ENCODE measurements at places on chromosomes 12 and 14.
A peak's percentile ranks its signal among the peaks of the same experiment; 100 is the strongest.

GRCh38 chr14:61503167-61503801 lies 181.9 kb downstream of the PRKCH start:
- peak; percentile 74 for DNase-seq

DNA sequence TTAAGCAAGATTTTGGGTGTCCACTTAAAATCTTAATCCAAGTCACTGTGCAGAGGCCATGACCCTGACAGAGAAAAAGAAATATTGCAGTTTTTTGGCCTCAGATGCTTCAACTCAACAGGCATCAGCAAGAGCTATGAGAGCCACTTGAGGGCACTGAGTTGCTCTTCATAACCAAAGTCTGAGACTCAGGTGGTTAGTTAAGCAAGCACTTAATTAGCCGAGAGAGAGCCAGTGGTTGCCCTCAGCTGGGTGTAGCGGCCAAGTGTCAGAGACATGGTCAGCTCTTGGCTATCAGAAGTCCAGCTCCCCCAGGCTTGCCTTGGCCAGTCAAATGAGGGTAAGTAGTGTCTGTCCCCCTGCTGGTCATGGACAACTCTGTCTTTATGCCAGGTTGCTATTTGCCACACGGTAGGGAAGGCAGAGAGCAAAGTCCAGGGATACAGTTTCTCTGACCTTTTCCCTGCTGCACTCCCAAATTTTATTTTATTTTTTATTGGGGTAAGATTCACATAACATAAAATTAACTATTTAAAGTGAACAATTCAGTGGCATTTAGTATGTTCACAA lies 9.0 kb upstream of the KRT71 start:
- peak; percentile 42 for DNase-seq

GRCh38 chr14:59547310-59547709 lies 29.3 kb downstream of the CCDC175 start:
- DNase-seq = no peak

DNA sequence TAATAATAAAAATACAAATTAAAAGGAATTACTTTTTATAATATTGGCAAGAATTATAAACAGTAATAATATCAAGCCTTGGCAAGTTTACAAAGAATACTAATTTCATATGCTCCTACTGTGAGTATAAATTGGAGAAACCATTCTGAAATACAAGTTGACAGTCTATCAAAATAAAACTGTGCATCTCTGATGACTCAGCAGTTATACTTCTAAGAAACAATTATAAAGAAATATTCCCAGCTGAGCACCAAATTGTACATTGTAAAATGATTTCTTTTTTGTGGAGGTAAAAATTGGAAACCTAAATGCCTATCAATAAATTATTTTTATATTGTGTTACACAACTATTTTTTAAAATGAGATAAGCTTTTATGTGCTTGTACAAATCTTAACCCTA lies 35.5 kb upstream of the KCNC2 start:
- no peak for DNase-seq

DNA sequence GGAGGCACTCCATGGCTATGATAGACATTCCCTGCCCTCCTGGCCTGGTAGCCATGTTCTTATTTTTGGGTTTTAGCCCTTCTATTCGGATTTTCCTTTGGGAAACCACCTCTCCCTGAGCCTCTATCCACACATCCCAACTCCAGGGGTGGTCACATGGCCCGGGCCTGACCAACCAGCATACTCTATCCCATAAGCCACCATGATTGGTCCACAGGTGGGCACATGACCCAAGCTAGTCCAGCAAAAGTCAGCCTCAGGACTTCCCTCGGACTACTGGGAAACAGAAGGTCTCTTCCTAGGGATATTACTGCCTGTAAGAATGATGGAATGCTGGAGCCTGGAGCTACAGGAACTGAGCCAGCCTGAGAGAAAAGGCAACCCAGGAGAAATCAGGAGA lies 12.5 kb downstream of the PRIMA1 start:
- DNase-seq = no peak

GRCh38 chr12:131001493-131001892 lies 47.8 kb downstream of the ADGRD1 start:
- no peak for DNase-seq

- DNase-seq = no peak
Measured at GRCh38 chr12:124867401-124867930, 3.8 kb upstream of the SCARB1 start.

DNA sequence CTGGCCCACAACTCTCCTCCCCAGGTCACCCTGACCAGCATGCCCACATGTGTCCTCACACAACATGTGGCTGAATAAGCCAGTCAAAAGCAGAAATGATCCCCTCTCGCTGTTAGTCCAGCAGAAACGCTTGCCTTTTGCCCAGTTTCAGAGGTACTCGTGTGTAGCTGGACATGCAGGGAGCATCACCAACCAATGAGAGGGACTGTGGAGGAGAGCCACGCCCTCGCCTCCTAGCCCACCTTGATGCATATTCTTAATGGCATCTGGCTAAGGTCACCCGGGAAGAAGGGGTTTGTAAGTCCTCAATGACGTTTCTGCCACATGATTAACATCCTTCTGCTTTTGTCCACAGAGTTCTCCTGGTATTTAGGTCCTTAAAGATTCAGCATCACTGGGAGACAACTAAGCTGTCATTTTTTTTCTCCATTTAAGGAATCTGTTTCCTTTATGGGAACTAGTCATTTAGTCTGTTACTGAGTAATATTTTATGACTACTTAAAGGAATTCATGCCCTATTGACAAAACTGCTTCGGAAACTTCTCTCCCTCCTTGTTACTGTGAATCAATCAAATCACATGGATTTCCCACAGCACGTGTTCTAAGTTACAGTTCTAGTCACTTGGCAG lies 134.0 kb downstream of the GCH1 start:
- DNase-seq = no peak

DNA sequence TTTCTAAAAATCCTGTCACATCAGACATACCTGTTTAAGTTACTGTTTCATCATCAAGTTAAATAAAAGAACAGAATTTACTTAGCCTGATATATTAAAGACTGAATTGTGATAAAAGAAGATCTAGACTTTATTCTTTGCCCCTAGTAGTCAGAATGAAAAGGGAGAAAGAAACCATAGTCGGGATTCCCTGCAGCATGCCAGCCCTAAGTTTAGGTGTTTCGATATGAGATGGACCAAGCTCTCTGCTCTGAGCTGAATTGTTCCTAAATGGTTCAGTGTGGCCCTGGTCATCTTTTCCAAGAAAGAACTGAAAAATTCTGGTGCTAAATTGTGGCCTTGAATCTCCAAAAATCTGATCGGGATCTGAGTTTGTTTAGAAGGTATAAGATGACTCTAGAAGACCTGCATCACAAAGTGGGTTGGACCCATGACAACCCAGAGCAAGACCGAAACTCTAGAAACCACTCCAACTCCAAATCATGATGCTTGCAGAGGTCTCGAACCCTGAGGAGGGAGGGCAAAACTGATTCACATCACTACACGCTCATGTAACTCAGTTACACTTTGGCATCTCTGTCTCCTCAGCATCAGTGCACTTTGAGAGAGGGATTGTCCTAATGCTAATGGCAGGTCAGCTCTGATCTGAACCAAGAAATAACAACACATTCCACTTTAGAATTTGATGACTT lies 15.7 kb downstream of the PTGER2 start:
- no peak for DNase-seq

- peak; percentile 70 for DNase-seq
Measured at GRCh38 chr12:79689477-79690141, 1.2 kb downstream of the PAWR start.

- no peak for DNase-seq
Measured at GRCh38 chr14:103834956-103835355, 12.4 kb downstream of the PPP1R13B start.

DNA sequence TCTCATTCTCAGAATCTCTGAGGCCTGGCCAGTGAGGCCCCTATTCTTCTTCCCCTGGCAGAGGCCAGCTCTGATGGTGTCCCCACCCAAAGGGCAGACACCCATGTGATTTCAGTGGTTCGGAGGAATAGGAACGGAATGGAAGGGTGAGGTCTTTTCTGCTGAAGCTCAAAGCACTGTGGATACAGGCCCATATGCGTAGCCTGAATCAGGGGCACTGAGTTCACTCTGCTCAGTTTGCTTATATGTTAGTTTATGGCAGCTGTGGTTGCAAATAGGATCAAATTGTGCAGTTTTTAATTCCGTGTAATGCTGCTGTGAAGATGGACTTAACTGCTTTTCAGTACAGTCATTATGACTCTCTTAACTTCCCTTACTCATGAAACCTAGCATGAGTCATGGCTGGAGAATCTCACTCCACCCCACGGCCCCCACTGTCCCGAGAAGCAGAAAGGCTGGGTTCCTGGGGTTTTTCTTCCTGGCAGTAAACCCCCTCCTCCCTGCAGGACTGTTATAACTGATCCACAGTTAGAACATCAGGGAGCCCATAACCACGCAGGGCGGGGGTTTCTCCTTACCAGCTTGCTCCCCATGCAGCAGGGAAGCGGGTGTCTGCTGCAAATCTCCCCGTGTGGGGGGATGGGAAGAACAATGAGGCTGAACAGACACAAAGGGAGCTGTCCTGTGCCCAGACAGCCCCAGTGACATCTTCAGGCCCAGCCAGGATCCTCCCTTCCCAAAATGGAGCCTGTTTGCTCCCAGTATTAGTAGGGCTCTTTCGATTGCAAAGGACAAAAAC lies 122.7 kb downstream of the SLC38A6 start:
- DNase-seq = peak; percentile 90

GRCh38 chr12:89345830-89346740 lies 6.2 kb downstream of the DUSP6 start:
- no peak for DNase-seq

DNA sequence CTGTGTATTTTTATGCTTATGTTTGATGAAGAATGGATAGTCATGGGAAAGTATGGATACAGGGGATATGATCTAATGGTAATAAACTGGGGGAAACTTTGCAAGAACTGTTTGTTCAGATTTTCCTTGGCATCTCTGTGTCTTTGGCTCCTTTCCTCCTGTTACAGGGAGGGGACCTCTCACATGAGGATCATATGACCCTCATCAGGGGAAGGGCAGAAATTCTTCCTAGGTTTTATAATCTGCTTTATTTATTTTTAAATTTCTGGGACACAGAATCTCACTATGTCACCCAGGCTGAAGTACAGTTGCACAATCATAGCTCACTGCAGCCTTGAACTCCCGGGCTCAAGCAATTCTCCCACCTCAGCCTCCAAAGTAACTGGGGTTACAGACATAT lies 526.5 kb downstream of the CCER1 start:
- no peak for DNase-seq

DNA sequence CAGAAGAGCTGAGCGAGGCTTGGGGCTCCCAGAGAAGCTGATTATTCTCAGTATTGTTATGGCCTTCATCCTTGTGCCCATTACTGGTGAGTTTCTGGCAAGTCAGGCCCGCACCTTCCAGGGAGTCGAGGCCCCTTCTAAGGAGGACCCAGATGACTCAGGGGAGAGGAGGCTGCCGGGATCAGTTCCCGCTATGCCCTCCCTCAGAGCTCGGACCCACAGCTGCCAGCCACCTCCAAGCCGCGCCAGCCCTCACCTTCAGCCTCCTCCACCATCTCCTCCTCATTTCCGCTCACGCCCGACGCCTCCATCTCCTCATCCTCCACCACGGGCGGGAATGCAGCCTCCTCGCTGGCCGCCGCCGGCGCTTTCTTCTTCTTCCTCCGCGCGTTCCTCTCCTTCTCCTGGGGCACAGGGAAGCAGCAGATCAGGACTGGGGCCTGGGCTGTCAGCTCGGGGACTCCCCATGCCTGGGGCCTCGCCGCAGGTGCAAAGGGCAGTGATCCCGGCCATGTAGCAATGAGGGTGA lies 83.2 kb downstream of the RFLNA start:
- no peak for DNase-seq

GRCh38 chr14:99309220-99309766 lies 37.3 kb upstream of the BCL11B start:
- no peak for DNase-seq

GRCh38 chr12:125249066-125249824 lies 184.0 kb downstream of the AACS start:
- DNase-seq = no peak

DNA sequence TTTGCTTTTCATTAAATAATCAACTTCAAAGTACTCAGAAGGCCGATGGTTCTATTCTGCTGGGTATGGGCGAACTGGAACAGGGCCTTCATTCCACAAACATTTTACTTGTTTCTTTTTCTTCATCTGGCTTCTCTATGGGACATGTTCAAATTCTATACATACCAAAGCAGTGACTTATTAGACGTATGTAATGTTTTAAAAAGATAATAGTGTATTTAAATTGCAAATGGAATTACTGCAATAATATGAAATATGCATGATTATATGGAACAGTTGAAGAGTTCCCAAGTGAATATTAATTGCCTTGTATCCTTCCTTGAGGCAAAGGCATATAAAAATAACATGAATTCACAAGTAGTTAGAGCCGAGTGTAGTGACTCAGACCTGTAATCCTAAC lies 75.5 kb downstream of the FAR2 start:
- DNase-seq = no peak

DNA sequence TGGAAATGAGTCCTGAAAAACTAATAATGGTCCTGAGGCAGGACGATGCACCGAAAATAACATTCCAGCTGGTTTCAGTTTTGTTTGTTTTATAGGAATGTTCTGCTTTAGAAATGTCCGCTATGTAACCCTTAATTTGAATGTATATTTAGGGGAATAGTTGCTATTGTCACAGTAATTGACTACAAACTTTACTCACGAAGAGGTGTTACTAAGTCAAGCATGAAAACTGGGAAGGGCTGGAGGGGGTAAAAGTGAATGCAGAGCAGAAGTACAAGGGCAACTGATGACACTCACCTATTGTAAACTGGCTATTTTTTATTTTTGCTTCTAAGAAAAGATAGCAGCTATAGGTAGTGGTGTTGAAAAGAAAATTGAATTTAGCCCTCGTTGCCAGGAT lies 230.7 kb upstream of the SYT10 start:
- no peak for DNase-seq

DNA sequence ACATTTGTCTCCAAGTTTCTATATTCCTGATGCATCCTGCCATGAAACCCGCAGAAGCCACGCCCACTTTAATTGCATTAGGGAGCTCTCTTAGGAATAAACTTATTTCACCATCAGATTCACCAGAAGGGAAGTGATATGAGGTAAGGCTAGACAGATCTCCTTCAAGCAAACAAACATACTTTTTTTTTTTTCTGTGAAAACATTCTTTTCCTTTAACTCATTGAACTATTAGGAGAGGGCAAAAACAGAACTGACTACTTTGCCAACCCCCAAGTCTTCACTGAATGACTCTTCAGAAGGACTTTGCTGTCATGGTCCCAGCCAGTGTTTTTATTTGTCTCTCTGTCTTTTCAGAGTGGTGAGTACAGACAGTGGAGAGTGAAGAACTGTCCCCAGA lies 48.4 kb downstream of the GTF2A1 start:
- DNase-seq = no peak
